ENCODE measurements at places on chromosomes 5 and 9. TPM values are rescaled to one million over a fixed set of nuclear protein-coding genes. Genes with fewer than 3 reads are reported as not detected.

DNA sequence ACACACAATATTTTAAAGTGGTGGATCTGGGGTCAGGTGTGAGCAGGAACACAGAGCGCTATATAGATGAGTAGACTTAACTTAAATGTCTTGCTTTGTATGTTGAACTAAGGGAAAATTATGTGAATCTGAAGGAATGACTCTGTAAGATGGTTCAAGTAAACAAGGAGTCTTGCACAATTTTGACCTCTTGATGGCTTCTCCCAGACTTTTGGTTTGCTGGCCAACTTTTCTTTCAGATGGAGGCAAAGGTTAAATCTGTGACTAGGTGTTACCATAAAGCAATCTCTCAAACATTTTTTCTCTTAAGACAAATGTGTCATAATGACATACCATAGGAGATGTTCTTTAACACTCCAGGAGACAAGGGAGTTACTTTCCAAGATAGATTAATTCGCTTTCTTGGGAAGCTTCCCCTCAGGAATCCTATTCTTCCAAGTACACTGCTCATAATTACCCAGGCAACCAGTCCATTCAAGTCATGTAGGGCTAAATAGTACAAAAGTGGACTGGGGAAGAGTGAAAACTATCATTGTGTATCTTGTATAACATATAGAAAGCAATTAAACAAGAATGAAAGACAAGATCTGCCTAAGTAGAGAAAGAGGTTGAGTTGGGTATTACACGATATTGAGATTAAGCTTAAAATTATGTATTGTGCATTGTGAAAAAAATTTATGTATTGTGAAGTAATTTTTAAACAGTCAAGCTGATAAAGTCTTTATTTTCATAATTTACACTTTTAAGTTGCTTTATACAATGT lies 60.3 kb upstream of the SLC27A6 start:
- no peak for DNase-seq

DNA sequence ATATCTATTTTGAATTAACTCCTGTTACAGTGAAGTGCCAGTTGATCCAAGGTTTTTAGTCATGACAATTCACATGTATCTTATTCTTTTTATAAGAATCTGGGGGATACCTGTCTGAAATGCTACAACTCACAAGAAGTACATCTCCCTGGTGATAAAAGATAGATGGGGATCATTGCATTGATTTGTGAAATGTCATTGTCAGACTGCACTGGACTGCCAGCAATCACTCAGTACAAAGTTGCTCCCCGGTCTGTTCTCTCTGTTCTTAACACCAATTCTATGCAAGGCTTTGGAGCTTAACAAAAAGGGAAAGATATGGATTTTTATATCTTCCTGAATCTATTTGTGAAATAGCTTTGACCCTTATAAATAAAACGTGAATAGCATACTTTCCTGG lies 171.8 kb upstream of the PCSK5 start:
- no peak for DNase-seq

DNA sequence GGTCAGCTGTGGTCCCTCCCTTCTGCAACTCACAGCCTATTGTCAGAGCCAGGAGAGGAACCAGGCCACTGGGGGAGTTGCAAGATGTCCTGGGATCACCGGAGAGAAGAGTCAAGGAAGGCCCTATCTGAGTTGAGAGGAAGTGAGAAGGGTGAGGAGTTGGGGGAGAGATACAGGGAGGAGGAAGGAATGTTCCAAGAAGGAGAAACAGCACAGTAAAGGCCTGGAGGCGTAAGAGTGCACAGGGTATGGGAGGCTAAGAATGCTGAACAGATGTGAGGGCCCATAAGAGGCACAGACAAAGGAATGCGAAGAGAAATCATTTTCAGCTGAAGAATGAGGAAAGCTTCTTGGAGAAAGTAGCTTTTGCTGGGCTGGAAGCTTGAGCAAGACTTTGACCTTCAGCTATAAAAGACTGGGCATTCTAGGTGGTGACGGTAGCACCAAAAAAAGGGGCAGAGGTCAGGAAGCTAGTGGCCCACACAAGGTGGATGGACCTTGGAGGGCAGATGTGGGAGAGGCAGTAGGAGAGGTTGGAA lies 21.6 kb upstream of the CSF1R start:
- DNase-seq: no peak

GRCh38 chr9:134378901-134379338 lies 52.7 kb downstream of the RXRA start:
- no peak for DNase-seq

GRCh38 chr5:2752059-2752820 lies 763 bp upstream of the IRX2 start:
- no peak for DNase-seq

- no peak for DNase-seq
Observed at GRCh38 chr5:68950125-68950524, 143.7 kb upstream of the SLC30A5 start.

- DNase-seq: no peak
Observed at GRCh38 chr5:115351356-115352195, 55.1 kb upstream of the CCDC112 start.

- no peak for DNase-seq
Observed at GRCh38 chr5:17096952-17097695, 120.3 kb upstream of the BASP1 start.

- no peak for DNase-seq
Observed at GRCh38 chr5:38424148-38425060, 132.0 kb downstream of the LIFR start.

DNA sequence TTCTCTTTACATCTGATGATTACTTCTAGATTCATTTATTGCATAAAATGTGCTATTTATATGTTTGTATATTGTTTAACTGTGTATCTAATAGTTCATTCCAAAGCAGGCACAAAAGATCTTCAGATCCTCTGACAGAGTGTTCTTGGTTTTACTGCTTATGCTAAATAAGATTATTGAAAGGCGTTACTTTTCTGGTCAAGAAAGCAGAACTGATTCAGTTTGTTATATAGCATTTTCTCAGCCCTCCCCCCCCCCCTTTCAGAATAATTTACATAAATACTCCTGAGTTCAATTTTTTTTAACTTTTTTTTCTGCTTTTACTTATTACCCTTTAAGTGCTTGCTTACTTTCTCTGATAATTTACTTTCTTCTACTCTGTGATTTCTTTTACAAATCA lies 15.4 kb downstream of the CDC42SE2 start:
- DNase-seq: no peak

- no peak for DNase-seq
Observed at GRCh38 chr5:57318251-57318650, 144.4 kb downstream of the GPBP1 start.

DNA sequence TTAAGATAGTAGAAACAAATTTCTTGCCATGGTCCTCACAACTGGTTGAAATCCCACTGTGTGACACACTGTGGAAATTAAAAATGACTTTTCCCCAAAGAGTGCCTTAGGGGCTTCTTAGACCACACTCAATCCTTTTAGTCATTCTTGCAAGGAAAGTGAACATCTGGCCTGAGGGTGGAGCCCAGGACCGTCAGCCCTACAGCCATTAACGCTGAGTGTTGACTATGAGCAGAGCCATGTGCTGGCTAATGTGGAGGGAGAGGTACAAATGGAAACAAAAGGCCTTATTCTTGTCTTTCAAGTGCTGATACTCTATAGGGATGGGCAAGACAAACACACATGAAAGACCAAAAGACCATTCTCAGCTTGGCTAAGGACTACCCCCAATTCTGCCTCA lies 456.5 kb downstream of the ZSWIM6 start:
- DNase-seq: no peak

DMXL1 gene
- 22.0 TPM for polyA plus RNA-seq

NRARP gene
- polyA plus RNA-seq: 3.8 TPM

LIFR gene
- polyA plus RNA-seq: 43.1 TPM

Data from forelimb muscle (tissue), 1 donor.